ENCODE measurements at places on chromosomes 12 and 14.
A peak's percentile ranks its signal among the peaks of the same experiment; 100 is the strongest.

DNA sequence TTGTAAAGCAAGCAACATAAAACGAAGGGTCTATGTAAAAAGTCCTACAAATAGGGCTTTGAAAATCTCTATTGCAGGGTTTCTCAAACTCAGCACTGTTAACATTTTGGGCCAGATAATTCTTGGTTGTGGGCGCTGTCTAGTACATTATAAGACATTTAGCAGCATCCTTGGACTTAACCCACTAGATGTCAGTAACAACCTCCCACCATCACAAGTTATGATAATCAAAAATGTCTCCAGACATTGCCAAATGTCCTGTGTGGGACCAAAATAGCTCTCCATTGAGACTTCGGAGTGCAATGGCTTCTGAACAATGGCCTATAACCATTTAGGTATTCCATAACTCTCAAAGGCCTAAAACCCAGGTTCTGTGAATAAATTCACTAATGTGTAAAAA is 22.9 kb upstream of the DHRS7 start:
- no peak for DNase-seq

DNA sequence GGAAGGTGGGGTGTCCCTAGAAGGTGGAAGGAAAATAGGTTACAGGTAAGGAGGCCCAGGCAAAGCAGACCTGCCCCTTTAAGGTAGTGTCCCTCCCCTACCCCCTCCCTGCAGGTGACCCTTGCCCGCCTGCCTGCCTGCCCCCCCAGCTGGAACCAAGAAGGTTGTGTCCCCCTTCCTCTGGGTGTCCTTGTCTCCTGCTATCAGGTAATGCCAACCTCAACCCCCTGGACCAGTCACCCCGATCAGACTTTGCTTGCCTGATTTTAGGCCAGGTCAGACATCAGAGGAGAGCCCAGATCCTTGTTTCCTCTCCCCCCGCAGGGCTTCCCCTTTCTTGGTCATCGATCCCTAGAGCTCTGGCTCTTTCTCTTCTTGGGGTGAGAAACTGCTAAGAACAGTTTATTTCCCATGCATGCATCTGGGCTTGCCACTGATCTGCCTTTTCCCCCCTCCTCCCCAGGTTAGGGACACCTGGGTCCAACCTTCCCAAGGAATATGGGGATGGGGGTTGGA is at the start of gene SLC39A5:
Gene SLC39A5, plus strand, starts transcription at position 136 of the 516 bp plus-strand sequence. CDS start 1,224 bp downstream, outside the sequence.
- no peak for DNase-seq

DNA sequence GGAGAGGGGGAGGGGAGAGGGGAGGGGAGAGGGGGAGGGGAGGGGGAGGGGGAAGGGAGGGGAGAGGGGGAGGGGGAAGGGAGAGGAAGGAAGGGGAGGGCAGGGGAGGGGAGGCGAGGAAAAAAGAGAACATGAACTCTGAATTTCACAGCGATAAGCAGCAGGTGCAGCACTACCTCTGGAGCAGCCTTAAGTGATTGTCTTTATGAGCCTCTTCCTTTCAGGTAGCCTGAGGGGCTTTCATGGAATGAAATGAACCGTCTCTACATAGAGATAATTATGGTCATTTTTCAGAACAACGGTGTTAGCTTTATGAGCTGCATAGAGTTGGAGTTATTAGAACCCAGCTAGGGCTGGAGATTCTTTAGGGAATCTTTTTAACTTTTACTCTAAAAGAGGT is 18.1 kb upstream of the PTCSC3 start:
- no peak for DNase-seq

DNA sequence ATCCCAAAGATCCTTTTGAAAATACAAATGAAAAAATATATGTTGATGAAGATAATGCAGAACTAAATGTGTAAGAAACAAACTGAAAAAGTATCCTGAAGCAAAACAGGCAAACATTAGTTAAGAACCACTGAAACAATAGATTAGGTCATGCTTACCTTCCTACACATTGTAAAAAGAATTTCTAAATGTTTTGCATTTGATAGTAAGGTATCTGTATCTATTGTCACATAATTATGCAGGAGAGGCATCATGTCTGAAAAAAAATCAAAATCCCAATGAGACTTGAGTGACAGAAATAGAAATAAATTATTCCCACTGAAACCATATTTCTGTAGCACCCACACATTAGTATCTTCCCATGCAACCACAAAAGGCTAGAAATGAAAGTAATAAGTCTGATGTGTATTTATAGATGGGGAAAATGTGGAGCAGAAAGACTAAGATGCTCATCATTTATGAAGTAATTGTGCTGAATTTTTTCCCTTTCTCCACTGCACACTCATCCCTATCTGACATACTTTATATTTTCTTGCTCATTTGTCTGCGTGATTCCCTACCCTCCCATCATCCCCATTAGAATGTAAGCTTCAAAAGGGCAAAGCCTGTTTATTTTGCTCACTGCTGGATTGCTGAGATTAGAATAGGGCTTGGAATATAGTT is 43.5 kb downstream of the IPO8 start:
- DNase-seq = no peak

GRCh38 chr12:120142231-120142877 is 25.8 kb upstream of the RAB35 start:
- DNase-seq = no peak

- no peak for DNase-seq
Measured at GRCh38 chr12:130873106-130873795, 1.4 kb downstream of the RAN start.

DNA sequence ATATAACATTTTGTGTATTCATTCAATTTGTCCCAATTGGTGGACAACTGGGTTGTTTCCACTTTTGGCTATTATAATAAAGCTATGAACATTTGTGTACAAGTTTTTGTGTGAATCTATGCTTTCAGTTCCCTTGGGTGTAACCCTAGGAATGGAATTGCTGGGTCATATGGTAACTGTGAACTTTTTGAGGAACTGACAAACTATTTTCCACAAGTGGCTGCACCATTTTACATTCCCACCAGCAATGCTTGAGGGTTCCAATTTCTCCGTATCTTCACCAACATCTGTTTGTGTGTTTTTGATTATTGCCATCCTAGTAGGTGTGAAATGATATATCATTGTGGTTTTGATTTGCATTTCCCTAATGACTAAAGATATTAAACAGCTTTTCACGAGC is 13.0 kb downstream of the LPCAT3 start:
- DNase-seq = no peak

- DNase-seq = peak; percentile 38
Measured at GRCh38 chr14:52043690-52044089, 25.2 kb downstream of the NID2 start.

GRCh38 chr12:2375871-2376270 is 323.1 kb downstream of the CACNA1C start:
- DNase-seq = no peak
